Activated CD4-positive, alpha-beta T cell treated with anti-CD3 and anti-CD28 coated beads, Interleukin-2, Interleukin-6, amounts not matched to agents 100 ng/mL and 50 ng/mL, durations not matched to agents 16 hours and 8 hours (primary cell): ENCODE measurements at places on chromosomes 7 and 10.

DNA sequence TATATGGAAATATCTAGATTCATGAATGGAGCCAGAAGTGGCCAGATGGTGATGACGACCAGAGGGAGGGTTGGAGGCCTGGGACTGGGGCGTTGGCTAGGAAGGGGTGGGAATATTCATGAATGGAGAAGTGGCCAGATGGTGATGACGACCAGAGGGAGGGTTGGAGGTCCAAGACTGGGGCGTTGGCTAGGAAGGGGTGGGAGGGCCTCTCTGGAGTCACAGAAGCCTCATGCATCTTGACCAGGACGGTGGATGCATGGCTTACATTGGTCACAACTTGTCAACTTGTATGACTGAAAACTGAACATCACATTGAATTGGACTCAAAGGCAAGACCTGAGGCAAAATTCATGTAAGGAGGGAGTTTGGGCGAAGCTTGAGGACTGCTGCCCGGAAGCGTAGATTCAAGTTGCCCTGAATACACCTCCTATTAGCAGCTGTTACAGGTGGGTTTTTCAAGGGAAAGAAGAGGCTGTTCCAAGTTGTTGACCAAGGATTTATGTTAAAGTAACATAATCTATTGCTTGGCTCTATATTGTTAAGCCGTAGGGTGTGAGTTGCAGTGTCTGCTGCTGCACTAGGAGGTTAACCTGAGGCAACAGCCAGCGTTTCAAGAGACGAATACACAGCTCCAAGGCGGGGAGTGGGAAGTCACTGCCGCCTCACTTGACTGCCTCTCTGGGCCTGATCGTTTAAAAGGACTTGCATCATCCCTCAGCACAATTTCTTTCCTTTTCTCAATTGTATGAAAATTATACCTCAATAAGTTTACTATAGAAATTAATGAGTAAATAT is 55.1 kb upstream of the FAM20C start:
- DNase-seq = no peak

DNA sequence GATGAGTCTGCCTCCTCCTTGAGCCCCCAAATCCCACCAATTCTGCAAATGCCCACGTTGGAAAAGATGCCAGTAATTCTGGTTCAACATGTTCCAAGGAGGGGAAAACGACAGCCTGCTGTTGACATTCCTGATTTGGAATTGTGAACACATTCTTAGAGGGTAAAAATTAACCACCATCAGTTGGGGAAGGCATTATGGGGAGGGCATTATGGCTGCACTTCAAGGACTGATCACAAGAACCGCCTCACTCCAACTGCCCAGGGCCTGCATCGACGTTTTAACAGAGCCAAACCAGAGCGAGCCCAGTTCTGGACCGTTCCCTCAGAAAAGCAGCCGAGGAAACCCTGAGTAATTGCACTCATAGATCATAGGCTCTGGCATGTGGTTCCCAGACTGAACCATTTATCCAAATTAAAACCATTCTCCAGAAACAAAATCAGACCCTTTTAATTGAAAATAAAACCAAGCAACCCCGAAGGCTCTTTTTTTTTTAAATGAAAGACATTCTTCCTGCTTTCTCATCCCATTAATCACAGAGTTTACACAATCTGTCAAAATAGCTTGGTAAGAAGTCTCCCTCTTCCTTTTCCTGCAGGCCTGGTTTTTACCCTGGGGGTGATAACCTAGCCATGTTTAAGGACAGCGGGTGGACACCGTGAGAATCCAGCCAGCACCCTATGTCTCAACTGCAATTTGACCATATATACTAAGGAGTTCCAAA is 8.0 kb downstream of the TNS3 start:
- no peak for DNase-seq

- no peak for DNase-seq
These were observed 281.1 kb downstream of the CDK14 start for GRCh38 chr7:90877201-90877600.

DNA sequence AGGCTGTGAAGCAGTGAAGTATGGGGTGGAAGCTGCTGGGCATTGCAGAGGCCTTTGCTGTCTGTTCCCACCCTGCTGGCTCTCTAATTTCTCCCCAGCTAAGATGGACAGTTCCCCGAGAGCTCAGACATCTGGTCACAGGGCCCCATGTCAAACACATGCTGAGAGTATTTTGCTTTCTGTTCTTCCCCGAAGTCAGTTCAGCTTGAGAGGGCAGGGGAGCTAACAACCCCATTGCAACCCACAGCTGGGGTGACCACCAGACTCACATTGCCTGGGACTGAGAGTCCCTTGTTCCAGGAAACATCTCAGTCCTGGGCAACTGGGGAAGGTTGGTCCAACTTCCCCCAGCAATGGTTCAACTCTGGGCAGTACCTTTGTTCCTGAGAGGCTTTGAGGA is 52.8 kb downstream of the ABCA13 start:
- no peak for DNase-seq

GRCh38 chr7:7405461-7405860 is 130.2 kb downstream of the COL28A1 start:
- DNase-seq = no peak

DNA sequence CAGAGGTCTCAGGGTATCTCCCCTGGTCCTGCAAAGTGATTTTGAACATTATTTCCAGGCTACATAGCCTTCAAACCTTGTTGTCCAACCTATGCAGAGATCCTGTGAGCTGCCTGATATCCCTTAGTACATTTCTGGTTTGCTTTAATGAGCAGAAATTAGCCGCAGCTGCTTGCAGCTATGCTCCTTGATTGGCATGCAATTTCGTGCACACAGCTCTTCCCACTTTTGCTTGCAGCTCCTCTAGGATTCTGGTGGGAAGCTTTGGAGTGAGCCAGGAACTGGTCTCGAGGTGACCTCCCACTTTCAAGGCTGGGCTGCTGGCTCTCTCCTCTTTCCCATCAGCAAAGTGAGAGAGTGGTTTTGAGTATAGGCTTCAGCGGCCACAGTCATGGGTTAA is 45.8 kb downstream of the OAT start:
- no peak for DNase-seq
